ENCODE measurements at places on chromosomes 5 and 9.

DNA sequence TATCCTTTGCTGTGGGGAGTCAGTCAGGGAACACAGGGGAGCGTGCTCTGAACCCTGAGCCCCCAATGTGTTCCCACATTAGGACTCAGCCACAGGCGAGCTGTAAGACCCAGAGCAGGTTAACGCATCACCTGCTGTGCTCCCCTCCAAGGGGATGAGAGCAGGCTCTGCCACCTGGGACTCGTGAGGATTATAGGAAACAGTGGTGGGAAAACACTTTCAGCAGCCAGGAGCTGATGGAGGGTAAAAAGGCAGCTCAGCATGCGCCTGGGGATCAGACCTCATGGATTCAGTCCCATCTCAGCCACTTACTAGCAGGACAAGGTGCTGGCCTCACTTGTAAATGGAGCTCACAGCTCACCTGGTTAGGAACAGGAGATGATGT lies 9.2 kb downstream of the JADE2 start:
- DNase-seq: no peak

DNA sequence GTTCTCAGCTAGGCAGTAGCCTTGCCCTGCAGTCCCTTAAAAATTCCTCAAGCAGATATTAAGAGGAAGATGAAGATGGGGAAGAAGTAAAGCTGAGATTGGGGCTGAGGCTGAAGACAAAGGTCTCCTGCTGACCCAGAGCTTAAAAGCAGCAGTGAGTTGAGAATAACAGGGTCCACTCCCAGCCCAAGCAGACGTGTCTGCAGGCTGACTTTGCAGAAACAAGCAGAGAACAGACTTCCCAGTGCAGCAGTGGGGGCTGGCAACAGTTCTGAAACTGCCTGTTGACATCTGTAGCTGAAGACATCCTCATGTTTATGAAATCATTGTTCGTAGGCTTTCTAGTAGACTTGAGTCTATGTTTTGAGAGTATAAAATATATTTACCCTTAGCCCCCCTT lies 1.1 kb downstream of the CTXN3 start:
- no peak for DNase-seq

- DNase-seq: no peak
Observed at GRCh38 chr9:87685871-87686519, 39.9 kb upstream of the CTSL start.

DNA sequence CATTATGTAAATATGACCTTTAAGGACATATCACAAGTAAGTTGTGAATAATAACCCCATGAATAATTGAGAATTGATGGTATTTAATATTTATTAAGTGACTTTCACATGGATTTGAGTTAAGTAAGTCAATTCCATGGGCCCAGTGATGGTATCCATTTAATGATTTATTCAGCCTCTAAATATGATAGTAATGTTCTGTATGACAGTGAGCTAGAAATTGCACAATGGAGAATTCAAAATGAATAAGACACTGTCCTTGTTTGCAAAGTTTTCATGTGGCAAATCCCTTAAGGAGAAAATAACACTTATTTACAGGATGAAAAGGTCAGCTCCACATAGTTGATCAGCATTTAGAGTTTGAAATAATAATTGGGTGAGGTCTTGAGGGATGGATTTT lies 160.7 kb downstream of the PDE4D start:
- no peak for DNase-seq

- no peak for DNase-seq
Observed at GRCh38 chr5:160978944-160979343, 126.9 kb upstream of the ATP10B start.

- no peak for DNase-seq
Observed at GRCh38 chr9:89743216-89743572, 138.4 kb downstream of the GADD45G start.

DNA sequence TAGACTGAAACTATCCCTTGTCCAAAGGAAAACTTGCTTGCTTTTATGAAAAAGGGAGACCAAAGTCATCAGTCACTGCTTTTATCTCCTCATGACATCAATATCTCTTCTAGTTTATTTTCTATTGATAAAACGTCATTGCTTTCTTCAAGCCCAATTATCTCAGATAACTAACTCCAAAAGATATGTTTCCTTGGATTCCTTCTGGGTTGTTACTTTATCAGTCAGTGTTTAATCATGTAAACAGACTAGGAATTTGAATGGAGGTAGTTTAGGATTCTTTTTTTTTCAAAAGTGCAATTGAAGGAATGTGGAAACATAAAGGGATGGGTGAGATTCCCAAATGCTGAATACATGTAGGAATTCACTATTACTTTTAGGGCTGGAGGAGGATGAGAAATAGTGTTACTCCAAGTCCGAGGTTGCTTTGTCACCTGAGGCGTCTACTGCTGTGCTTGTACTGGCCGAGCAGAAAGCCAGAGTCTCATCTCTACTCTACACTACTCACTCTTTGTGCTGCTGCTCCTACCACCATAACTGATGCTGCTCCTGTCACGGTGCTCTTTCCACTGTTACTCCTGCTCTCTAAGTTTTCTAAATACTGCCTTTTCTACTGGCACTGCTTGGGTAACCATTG lies 1697.1 kb upstream of the NUDT12 start:
- no peak for DNase-seq

DNA sequence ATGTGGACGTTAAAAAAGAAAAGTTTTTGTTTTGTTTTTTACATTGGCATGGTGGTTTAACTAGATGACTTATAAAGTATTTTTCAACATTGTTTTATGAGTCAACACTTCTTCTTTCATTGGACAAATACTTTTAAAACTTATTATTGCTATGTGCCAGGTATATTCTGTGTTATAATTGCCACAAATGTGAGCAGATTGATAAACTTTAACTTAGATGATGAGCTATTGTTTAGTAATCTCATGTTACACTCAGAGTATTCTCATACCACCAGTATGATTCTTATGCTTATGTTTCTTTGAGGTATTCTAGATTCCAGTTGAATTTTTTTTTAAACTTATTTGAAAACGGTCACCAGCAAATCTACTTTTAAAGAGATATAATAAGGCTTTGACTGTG lies 60.3 kb downstream of the RASA1 start:
- DNase-seq: no peak

- DNase-seq: no peak
Observed at GRCh38 chr9:15139469-15139868, 167.5 kb downstream of the TTC39B start.

GRCh38 chr5:112310746-112311145 lies 108.3 kb downstream of the EPB41L4A start:
- DNase-seq: no peak

- no peak for DNase-seq
Observed at GRCh38 chr5:33329891-33330290, 110.9 kb upstream of the TARS1 start.

GRCh38 chr5:178404987-178405386 lies 172.4 kb upstream of the PHYKPL start:
- no peak for DNase-seq

DNA sequence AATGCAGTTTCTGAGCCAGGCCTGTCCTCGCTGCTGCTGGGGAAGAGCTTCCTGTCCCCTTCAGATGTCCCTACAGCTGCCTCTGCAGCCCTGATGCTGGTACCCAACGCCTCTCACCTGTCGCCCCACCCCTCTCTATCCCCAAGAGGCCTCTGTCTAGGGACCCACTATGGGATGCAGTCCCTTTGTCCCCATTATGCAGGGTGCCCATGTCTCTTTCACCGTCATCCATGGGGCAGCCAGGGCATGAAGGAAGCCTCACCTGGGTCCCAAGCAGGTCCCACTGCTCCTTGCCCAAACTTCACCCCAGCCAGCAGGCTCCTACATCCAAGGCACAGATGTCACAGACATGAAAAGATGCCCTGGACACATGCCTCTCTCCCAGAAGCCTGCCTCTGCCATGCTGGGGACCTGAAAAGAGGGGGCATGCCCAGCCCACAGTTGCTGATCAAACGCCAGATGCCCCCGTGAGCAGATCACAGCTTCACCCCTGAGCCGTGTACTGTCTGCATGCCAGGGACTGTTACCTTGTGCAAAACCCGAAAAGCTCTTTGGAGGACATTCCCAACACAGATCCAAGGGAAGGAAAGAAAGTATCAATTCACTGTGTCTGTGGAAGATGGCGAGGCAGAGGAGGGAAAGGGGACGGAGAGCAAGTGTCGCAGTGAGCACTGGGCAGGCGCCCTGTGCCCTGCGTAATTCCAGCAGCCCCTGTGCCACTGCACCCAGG lies 81.0 kb downstream of the ADAMTS2 start:
- DNase-seq: no peak

- no peak for DNase-seq
Observed at GRCh38 chr5:150146862-150147601, 8.6 kb downstream of the PDGFRB start.

DNA sequence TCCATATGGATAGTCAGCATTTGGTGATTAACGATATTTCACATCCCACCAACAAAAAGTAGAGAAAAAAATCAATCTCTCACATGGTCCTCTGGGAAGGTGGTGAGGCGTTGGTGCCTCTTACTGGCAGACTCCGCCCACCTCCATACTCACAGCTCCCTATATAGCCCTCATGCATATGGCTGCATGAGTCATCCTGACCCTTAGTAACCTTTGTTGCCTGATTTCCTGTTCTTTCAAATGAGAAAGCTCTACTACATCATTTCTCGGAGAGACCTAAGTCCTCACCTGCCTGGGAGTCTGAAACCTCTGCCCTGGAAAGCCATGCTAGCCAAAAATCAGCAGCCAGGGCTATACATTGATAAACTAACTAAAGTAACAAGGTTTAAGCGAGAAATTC lies 33.3 kb upstream of the ABCA1 start:
- DNase-seq: peak; percentile 58

DNA sequence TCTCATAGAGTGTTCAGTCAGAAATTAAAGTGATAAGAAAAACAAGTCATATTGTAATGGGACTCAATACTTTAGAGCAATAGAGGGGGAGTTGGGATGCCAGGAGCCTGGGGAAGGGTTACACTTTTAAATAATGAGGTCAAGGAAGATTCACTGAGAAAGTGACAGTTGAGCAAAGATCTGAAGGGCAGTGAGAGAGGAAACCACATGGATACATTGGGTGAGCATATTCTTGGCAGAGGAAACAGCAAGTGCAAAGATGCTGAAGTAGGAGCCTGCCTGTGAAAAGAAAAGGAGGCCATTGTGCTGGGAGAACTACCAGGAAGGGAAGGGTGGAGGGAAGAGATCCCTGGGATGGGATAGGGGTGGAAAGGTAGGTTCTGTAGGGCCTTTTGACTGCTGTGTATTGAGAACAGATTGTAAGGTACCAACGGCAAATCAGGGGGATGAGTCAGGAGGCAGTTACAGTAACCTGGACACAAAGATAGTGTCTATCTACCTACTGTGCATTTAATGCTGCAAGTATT lies 79.4 kb downstream of the PAM start:
- no peak for DNase-seq

GRCh38 chr9:4742246-4742645 lies 1.2 kb upstream of the AK3 start:
- no peak for DNase-seq

- no peak for DNase-seq
Observed at GRCh38 chr9:125337236-125337635, 75.6 kb downstream of the GAPVD1 start.

DNA sequence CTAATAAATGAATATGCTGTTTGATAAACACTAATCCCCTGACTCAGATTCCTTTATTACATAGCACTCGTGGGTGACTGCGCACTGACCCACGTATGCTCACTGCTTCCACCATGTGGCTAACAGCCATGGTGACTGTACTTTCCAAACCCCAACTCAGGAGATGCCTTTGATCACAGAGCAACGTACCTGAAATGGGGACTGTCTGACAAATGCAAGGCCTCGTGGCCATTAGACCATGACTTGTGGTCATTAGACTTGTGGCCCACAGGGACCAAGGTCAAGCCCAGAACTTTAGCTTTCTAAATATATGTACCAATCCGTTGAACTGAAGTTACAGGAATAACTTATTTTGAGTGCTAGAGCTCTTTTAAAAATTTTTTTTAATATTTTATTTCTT lies 46.6 kb downstream of the CYFIP2 start:
- peak; percentile 61 for DNase-seq

DNA sequence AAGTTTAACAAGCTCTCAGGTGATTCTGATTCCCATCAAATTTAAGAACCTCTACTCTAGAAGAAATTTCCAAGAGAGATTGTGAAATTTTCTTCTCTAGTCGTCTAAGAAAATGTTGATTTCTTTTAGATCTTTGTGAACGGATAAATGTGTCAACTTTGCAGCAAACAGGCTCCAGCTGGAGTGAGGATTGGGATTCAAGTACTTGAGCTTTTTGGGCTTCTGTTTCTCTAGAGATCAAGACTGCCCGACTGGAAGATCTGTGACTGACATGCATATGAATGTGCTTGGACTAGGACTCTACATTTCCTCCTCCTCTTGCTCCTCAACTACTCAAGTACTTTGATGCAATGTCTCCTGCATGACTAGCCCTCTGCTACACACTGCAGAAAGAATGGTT lies 388.3 kb downstream of the TMEM38B start:
- no peak for DNase-seq

DNA sequence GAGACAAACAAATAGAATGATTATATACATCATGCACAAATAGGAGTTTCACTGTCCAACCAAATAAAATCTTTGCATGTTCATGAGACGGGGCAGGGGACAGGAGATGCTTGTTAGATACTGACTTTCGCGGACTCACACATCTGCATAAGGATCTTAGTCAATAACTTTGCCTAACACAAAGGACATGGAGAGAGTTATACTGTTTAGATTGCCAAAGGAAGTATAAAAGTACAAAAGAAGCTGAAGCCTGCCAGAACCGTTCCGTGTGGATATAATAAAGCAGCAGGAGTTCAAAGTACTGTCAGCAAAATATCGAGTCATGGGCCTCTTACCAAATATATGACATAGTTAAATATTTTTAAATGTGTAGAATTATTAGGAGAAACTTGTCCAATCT lies 1148.4 kb downstream of the EFNA5 start:
- DNase-seq: no peak

DNA sequence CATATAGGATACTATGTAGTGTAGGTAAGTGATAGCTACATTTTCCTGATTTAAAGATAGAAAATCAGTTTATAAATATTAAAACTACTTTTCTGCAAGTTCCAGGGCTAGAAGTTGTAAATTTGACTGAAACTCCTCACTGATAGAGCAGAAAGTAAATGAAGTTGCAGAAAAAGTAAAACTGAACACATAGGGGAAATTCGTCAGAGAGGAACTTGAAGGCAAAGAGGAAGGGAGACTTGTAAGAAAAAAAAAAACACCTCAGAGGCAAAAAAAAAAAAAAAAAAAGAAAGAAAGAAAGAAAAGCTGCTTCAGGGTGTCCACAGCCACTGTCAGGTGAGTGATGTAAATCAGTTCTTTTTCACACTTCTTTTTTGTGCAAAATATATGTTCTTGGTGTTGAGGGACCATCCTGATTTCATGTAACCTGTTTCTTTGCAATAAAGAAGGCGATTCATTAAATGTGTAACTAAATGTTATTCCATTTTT lies 336.2 kb upstream of the ZNF462 start:
- DNase-seq: no peak

- DNase-seq: peak; percentile 97
Observed at GRCh38 chr5:133051542-133052316, at the start of gene HSPA4. HSPA4 (plus strand) TSS chr5:133052013; CDS start chr5:133052251, 238 bp downstream.

GRCh38 chr5:21225223-21226064 lies 1237.4 kb upstream of the CDH18 start:
- no peak for DNase-seq

Data from activated CD4-positive, alpha-beta T cell treated with anti-CD3 and anti-CD28 coated beads, Interleukin-2, amount 50 U/mL, for 4 hours (primary cell).